ENCODE measurements at places on chromosomes 1 and 21.

- DNase-seq = no peak
These were observed 69.7 kb upstream of the USP24 start for GRCh38 chr1:55284856-55285255.

DNA sequence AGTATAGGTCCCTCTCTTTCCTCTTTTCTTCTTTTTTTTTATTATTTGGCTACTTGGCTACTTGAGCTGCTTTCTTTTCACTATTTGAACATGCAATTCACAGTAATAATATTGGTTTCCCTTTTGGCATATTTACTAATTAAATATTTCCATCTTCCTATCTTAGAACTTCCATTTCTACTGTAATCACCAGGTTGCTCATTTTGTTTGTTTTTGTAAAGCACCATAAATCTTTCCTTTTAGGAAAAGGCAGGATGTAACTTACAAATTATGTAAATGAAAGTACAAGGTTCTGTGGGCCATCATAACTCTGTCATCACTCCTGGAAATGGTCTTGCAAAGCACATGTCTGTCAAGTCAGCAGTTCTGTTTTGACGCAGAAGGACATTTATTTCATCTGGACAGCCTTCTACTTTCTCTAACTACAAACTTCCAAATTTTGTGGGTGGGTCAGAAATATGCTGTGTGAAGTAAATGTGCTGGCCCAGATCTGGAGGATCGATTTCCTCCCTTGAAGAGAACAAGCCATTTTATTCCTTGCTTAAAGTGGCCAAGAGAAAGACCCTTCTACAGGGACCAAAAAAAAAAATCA, 71.7 kb upstream of the TNFSF18 start:
- DNase-seq = no peak

DNA sequence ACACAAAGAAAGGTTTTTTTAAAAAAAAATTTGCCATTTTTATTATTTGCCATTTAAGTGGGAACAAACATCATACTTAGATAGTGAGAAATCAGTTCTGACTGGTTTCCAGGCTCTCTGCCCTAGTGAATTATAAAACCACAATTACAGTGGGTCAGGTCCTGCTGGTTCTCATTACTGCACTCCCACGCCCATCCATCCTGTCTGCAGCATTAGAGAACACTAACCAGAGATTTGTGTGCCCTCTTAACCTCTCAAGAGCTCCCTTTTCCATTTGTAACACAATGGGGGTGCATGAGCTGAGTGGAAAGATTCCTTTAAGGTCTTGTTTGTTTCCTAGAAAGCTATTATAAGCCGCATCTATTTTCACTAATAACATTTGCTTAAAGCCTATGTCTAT, 489.3 kb downstream of the AMY1C start:
- no peak for DNase-seq

DNA sequence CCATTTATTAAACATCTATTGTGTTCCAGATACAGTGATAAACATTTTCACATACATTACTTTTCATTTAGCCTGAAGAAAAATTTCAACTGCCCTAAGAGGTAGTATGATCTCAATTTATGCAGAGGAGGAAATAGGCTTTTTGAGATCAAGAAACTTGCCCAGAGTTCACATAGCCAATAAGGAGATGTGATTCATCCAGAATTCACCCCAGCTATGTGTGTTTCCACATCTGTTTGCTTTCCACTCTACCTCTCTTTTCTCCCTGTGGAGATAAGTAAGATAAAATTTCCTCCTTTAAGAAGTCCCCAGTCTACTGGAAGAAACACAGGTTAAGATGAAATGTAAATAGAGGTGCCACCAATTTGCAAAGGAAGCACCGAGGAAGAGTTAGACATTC, 199.7 kb upstream of the C8B start:
- no peak for DNase-seq

DNA sequence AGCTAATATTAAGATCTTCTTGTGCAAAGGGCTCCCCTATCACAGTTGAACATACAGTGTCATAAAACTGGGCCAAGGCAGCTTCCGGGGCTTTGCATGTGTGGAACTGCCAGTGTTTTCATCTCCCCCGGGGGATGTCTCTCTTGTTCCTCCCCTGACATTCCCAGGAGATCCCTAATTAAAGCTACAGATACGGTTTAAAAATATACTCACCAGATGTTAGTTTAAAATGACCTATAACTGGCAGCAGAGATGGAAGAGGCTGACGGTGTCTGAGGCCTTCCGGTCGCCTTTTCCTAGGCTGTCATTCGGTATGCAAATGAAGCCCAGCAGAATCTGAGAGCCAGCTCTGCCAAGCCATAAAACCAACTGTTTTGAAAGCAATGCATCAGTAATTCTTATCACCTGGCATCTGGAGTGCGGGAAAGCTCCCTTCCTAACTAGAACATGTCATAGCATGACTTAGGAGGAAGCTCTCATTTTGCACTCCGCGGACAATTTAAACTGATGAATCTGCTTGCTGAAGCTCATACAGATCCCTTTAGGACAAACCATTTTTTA, 436.5 kb upstream of the VAMP3 start:
- no peak for DNase-seq

- no peak for DNase-seq
These were observed 2.3 kb upstream of the USP16 start for GRCh38 chr21:29022166-29022565.

- no peak for DNase-seq
These were observed 43.3 kb downstream of the RASAL2 start for GRCh38 chr1:178137238-178137637.

GRCh38 chr1:24973315-24973714, 43.2 kb upstream of the RUNX3 start:
- DNase-seq = no peak

DNA sequence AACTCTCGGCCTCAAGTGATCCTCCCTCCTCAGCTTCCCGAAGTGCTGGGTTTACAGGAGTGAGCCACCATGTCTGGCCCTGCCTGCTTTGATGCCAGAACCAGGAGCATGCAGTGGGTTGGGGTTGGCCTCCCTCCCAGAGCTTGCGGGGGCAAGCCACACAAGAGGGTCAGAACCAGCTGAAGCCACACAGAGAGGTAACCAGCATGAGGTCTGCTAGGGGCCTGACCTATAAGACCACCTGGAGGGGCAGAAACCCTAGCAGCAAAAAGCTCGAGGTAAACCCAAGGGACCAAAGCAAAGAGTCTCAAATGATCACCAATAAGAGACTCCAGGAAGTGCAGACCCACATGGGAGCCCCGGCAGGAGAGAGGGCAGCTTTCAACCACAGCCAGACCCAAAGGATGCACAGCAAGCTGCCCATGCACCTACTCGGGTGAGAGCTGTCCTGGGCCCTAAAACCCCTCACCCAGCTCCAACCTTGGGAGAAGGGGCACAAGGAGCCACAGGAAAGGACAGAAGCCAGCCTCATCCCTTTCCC, 81.2 kb downstream of the TOMM20 start:
- DNase-seq = no peak

GRCh38 chr1:24745711-24746413, 615 bp downstream of the CLIC4 start:
- no peak for DNase-seq

DNA sequence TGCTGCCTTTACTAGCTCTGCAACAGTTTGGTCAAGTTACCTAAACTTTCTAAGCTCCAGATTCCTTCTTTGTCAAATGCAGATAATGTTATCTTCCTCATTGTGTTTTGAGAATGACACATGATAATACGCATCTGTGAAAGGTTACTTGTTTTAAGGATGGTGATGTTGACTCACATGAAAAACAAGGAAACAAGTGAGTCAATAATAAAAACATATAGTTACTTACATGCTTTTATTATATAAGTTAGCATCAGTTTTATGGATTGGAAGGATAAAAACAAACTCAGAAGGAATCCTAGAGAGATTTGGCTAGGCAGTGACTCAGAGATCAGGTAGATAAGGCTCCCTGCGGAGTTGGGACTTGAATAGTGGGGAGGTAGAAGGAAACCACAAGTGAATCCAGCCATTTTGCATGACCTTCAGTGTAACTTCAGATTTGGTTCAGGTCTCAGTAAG, 144.6 kb downstream of the LMO4 start:
- DNase-seq = no peak
